ENCODE measurements at places on chromosomes 4 and X. TPM values are rescaled to one million over a fixed set of nuclear protein-coding genes. Genes with fewer than 3 reads are reported as not detected.

XAGE1A gene
- total RNA-seq, result not detected

- DNase-seq, result no peak
These were observed 935.2 kb downstream of the TRAM1L1 start for GRCh38 chr4:116150152-116150551.

GRCh38 chr4:70607334-70607853, 15.3 kb downstream of the AMBN start:
- DNase-seq, result no peak

DNA sequence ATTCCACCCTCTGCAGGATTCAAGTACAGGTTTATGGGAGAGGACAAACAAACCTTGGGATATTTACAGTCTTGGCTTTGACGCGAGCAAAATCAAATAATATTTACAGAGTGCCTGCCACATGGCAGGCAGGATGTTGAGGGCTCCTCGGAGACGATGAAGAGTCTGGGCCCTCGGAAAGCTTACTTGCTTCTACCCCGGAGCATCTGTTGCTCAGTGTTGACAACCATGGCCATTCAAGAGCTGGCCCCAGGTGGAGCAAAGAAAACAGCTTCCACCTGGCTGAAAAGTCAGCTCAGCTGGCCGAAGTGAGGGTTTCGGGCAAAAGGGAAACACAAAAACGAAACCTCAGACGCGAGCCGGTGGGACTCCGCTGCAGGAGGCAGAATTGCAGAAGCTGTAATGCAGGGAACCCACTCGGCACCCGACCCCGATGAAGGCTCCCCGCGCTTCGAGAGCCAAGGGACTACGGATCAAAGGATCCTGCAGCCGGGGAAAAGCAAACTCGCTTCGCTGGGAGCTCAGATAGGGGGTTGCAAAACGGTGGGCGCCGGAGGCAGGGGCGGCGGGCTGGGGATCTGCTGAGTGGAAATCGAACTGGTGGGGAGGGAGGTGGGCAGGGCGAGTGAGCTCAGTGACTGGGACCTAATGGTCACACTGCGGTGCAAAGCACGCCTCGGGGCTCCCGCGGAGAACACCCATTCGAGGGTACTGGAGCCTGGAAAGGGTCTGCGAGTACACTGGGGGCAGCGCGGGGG, 805 bp downstream of the ATP8A1 start:
- no peak for DNase-seq

DNA sequence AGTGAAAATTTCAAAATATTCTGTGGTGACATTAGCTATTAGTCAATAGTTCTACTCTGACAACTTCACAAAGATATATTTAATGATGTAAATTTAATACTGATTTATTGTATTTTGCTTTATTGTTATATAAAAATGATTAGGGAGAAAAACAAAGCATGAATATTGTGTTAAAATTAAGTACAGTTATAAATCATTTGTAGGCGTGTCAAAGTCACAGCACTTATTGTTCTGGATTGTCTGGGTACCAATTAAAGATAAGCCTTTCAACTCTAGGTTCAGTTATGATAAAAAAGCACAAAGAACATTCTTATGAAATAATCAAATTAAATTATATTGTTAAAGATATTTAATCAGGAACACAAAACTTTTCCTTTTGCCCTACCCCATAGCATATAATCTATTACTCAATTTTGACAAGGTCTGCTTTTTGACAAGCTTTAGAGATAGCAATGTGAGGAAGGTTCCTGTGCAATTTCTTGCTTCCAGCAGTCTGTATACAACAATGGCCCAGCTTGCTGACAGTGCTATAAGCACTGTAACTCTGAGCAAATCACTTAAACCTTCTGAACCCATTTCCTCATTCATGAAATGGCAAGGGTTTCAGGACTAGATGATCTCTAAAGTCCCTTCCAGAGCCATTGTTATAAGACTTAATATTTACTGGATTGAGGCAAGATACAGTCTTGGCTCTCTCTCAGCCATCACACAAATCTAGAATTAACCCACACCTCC, 910.3 kb upstream of the LCORL start:
- DNase-seq, result no peak

- DNase-seq, result peak; percentile 3
These were observed 68.3 kb downstream of the LARP7 start for GRCh38 chr4:112704991-112705845.

DNA sequence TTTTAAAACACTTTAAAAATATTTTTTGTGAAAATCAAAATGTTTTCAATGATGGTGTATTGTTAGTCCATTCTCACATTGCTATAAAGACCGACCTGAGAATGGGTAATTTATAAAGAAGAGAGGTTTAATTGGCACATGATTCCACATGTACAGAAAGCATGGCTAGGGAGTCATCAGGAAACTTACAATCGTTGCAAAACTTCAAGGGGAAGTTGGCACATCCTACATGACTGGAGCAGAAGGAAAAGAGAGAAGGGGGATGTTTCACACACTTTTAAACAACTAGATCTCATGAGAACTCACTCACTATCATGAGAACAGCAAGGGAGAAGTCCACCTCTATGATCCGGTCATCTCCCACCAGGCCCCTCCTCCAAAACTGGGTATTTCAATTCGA, 110.7 kb downstream of the TMEM47 start:
- no peak for DNase-seq

All from thoracic aorta (tissue), 2 donors.